ENCODE measurements at places on chromosomes 1 and 21.

DNA sequence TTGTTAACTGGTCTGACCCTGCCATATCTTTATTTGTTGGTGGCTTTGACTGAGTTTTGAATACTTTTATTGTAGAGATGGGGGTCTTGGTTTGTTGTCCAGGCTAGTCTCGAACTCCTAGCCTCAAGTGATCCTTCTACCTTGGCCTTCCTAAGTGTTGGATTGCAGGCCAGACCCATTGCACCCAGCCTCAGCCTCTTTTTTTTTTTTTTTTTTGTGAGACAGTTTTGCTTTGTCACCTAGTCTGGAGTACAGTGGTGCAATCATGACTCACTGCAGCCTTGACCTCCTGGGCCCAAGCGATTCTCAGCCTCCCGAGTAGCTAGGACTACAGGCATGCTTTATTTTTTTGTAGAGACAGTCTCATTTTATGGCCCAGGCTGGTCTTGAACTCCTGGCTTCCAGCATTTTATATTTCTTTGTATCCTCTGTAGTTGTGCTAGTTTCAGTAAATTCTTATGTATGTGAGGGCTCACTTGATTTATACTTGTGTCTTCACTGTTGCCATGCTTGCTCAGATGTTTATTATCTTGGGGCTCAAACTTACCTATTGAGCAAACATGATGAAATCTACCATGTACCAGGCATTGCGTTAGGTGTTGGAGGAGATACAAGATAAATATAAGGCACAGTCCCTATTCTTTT, 24.1 kb downstream of the THRAP3 start:
- peak; percentile 75 for DNase-seq

DNA sequence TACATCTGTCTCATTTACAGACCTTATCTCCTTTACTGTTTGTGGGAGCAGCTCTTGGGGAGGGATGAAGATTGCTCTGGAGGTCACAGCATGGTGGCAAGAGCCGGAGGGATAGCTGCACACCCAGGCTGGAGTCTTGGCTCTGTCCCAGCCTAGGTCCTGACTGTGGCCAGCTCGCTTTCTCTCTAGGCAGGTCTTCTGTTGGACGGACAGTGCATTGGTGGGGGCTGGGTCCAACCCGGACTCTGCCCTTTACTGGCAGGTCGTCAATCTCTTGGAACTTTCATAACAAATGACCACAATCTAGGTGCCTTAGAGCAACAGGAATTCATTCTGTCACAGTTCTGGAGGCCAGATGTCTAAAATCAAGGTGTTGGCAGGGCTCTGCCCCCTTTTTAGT, 319.8 kb upstream of the C1orf174 start:
- no peak for DNase-seq

DNA sequence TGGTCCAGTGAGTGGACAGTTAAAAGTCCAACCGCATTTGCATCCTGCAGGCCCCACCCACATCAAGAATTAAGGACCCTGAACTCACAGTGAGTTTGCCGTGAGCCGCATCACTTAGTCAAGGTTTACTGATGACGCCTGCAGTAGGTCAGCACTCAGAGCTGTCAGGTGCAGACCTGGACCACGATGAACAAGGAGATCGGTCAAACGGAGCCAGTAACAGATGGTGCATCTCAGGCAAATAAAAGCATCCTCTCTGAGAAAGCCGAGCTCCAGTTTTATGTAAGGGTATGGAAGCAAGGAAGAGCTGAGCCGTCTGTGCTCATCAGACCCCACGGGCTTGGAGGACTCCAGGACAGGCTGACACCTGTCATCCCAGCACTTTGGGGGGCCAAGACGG, 4.5 kb downstream of the PRDM15 start:
- peak; percentile 11 for DNase-seq

DNA sequence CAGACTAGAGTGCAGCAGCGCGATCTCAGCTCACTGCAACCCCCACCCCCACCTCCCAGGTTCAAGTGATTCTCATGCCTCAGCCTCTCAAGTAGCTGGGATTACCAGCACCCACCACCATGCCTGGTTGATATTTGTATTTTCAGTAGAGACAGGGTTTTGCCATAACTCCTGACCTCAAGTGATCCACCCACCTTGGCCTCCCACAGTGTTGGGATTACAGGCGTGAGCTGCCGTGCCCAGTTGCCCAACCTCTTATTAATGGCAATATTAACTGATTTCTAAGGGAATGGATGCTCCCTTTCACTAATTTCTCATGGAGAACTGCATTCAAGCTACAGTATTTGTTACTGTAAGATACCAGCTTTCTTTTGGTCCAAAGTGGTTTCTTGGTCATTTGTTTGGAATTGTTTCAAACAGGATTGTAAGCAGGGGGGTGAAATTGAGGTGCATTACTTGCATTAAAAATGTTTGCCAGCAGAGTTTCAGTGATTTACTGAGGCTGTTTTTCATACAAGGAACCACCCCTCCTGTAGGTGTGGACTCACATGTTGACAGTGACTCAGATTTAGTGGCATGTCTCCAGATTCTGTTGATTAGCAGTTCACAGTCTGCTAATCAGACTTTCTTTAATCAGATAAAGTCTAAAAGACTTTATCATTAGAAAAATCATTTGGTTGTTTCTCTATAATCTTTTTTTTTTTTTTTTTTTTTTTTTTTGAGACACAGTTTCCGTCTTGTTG, 3.9 kb upstream of the TGFBR3 start:
- DNase-seq = no peak

GRCh38 chr1:114103992-114104391, 49.7 kb downstream of the SYT6 start:
- no peak for DNase-seq

DNA sequence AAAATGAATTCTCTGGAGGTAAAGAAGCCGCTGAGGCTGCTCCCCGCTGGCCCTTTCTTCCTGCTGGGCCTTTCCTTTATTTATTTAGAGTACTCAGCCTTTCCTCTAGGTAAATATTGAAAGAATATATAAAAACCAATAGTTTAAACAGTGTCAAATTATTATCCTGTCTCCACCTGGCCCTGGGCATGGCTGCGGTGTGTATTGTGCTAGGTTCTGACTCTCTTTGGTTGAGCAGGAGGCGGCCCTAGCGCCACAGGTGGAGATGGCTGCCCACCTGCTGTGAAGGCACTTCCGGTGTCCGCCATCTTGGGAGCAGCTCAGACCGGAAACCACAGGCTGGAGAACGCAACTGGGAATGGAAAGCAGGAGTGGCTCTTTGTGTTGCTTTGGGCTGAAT, 29.0 kb upstream of the CLDN14 start:
- DNase-seq = no peak

DNA sequence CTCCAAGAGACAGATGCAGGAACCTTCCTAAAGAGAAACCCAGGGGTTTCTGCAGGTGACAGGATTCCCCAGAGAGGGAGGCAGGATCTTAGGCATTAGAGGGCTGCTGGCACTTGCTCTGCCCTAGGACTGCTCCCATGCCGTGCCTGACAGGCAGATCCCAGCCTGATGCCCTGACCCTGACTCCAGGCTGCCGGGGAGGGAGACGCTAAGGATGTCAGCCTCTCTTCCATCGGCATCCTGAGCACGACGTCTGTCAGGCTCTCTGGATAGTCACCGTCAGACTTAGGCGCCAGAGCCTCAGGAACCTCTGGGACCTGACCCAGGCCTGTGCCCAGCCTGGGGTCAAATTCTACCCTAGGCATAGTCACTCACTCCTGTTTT, 157.1 kb downstream of the NPHP4 start:
- no peak for DNase-seq

DNA sequence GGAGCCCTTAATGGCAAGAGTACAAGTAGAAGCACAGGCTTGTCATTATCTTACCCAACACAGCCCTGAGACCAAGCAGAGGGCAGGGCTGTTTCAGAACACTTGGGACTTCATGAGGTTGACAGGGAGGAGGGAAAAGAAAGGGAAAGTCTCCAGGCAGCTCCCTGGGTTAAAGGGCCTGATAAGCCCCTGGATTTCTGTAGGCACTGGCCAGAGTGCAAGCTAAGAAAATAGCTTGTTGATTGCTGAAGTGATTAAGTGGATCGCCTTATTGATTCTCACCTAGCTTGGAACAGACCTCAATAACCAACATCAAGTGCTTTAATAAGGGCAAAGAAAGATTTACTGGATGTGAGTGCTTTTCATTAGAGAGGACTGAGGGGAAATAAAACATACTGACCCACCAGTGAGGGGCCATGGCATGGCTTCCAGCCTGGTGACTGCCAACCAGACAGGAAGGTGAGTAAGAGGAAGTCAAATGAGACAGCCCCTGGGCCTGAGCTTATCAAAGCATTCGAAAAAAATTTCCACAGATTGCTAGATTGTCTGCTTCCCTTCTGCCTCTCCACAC, 121.4 kb upstream of the NFIA start:
- DNase-seq = no peak

- no peak for DNase-seq
Measured at GRCh38 chr1:247115545-247115944, 11.4 kb upstream of the ZNF669 start.

GRCh38 chr1:223019256-223019655, 123.8 kb downstream of the TLR5 start:
- no peak for DNase-seq

DNA sequence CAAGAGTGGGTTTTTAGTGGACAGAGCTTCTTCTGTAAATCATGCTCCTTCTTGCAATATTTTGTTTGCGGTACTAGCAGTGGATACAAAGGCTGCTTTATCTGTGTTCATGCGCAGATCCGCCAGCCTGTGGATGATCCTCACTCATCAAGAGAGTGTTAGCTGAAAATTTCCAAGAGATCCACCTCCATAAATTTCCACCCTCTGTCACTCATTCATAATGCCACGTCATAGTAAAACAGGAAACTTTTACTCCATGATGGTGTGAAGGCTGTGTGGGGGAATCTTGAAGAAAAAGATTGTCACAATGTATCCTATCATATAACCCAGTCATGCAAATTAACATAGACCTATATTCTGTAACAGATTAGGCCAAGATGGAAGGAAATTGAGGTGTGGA, 4.4 kb upstream of the MAPKAPK2 start:
- DNase-seq = no peak

DNA sequence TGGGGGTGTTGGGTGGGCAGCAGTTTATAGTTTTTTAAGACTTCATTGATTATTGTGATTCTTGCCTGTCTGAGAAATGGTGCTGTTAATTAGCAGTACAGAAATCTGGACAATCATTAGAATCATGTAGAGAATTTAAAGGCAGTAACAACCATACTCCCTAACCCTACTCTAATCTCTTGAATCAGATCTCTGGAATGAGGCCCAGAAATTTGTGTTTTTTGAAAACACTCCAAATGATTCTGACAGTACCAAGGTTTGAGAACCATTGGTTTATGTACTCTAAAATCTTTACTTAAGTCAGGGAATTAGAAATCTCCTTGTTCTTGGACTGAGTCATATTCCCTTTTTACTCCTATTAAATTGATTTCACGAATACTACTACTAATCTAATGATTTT, 24.0 kb downstream of the FNBP1L start:
- no peak for DNase-seq

DNA sequence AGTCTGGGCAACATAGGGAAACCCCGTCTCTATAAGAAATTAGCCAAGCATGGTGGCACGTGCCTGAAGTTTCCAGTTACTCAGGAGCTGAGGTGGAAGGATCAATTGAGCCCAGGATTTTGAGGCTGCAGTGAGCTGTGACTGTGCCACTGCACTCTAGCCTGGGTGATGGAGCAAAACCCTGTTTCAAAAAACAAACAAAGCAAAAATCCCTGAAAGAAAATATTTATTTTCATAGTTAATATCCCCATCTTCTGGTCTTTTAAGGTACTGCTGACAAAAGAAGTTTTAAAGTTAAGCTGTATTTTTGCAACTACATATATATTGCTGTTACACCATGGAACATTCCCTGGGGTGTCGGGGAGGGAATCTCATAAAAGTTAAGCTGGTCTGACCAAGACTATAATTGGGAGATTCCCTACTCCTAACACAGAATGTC, 26.0 kb downstream of the VAMP4 start:
- no peak for DNase-seq

- peak; percentile 84 for DNase-seq
Measured at GRCh38 chr1:45359882-45360513, 19.8 kb upstream of the MUTYH start.

GRCh38 chr1:156212833-156213643, at the start of gene PMF1:
Gene PMF1, plus strand, starts transcription at chr1:156213007. Its CDS starts 9 bp downstream, at chr1:156213016.
- peak; percentile 97 for DNase-seq

- DNase-seq = no peak
Measured at GRCh38 chr1:53295726-53296116, 32.1 kb downstream of the LRP8 start.

DNA sequence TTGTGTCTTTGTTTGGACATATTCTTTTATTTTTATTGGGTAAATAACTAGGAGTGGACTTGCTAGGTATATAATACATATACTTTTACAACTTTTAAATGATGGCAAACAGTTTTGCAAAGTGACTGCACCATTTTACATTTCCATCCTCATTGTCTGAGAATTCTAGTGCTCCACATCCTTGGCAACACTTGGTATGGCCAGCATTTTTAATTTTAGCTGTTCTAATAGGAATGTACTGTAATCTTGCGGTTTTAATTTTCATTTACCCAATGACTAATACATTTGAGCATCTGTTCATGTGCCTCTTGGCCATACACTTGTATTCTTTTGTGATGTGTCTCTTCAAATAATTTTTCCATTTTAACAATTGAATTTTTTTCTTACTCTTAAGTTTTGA, 37.0 kb upstream of the ATP6V1G3 start:
- no peak for DNase-seq

DNA sequence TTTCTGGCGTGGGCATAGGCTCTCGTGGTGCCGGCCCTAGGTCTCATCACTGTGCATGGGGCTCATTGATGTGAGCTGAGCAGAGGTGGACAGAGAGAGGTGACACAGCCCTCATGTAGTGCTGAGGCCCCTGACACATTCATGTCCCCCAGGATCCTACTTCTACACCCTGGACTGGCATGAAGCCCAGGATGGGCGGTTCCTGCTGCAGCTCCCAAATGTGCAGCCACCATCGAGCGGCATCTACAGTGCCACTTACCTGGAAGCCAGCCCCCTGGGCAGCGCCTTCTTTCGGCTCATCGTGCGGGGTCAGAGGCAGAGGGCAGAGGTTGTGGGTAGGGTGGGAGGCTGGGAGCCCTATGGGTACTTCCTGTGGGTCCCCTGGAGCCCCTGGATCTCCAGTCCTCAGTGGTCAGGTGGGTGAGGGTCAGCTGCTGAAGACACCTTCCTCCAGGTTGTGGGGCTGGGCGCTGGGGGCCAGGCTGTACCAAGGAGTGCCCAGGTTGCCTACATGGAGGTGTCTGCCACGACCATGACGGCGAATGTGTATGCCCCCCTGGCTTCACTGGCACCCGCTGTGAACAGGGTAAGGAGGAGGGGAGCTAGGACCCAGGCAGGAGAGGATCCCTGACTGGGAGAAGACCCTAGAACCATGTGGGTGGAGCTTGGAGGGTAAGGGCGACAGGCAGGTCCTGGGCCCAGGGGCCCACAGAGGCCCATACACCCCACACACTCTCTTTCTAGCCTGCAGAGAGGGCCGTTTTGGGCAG, 6.1 kb downstream of the TIE1 start:
- no peak for DNase-seq

- DNase-seq = no peak
Measured at GRCh38 chr1:77757603-77758002, 2.0 kb downstream of the USP33 start.

- DNase-seq = peak; percentile 28
Measured at GRCh38 chr1:228315484-228315944, 91.1 kb downstream of the TRIM11 start.
